G401 (cell line): ENCODE measurements at places on chromosomes 4 and X.
A peak's percentile ranks its signal among the peaks of the same experiment; 100 is the strongest.

- no peak for DNase-seq
Measured at GRCh38 chrX:17053502-17053901, 107.0 kb downstream of the REPS2 start.

DNA sequence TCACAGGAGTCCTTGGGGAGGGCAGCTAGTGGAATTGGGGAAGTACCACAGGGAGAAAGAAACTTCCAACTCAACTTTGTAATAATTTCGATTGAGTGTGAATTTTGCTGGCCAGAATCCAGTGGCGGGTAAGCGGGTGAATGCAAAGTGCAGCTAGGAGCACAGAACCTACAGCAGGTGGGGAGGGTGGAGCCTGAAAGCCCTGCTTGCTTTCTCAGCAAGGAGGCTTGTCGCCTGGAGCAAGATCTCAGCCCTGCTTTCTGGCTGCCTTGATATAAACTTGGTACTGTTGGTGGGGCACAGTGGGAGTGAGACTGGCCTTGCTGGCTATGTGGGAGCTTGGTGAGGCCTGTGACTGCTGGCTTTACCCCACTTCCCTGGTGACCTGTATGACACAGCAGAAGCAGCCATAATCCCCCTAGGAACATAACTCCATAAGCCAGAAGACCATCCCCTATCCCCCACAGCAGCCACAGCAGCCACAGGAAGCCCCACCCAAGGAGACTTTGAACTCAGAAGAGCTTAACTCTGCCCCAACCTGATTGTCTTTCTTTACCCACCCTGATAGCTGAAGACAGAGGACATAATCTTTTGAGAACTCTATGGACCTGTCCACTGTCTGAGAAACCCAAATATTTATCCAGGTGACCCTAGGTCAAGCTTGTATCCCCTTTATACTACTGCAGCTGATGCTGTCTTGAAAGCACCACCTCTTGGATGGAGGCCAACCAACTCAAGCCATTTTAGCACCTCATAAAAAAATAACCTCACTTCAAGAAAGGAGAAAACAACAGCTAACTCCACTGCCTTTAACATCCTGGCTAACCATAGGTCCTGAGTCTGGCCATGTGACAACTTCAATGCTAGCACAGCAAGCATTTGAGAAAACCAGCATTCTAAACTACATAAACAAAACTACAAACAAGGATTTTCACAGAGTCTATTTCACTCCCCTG lies 87.2 kb upstream of the PDE5A start:
- no peak for DNase-seq

DNA sequence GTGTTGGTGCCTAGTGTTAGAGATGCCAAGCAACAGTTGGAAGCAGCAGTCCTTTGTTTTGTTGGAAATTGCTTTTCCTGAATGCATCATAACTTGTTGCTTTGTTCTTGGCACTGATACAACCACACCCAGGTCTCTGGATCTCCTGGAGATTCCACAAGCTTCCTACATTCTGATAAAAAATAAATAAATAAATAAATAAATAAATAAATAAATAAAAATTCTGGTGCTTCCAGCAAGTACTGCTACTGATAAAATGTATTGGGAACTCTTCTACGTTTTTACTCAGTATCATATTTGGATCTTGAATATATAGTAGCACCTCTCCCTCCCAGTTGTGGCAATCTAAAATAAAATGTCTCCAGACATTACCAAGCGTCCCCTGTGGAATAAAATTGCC lies 62.7 kb upstream of the GRID2 start:
- DNase-seq = no peak

- no peak for DNase-seq
Measured at GRCh38 chrX:68750316-68750715, 78.5 kb upstream of the EFNB1 start.

GRCh38 chr4:144589512-144589911 lies 56.4 kb upstream of the HHIP start:
- no peak for DNase-seq

DNA sequence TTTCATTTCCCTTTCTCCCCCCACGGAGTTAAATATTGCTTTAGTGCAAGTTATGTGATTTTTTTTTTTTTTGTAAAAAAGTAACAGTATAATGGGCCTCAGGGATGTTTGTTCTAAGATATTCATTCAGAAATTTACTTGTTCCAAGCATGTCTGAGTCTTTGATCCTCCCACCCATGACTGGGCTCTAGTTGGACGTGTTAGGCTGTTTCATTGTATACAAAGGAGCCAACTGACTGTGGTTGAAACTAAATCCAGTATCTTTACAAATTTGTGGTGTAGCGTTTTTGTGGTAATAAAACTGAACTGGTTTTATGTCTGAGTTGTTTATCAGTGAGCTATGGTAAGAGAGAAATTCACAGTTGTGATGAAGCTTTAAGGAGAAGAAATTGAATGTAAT lies 74.1 kb downstream of the DOCK11 start:
- no peak for DNase-seq

- DNase-seq = no peak
Measured at GRCh38 chr4:112807083-112807482, 170.1 kb downstream of the LARP7 start.

- no peak for DNase-seq
Measured at GRCh38 chr4:40656201-40656863, 26.7 kb upstream of the RBM47 start.

GRCh38 chr4:77156912-77157858 lies at the start of gene CCNG2:
CCNG2 (plus strand) TSS chr4:77157207; CDS start chr4:77158533, 1,326 bp downstream.
- DNase-seq = no peak

DNA sequence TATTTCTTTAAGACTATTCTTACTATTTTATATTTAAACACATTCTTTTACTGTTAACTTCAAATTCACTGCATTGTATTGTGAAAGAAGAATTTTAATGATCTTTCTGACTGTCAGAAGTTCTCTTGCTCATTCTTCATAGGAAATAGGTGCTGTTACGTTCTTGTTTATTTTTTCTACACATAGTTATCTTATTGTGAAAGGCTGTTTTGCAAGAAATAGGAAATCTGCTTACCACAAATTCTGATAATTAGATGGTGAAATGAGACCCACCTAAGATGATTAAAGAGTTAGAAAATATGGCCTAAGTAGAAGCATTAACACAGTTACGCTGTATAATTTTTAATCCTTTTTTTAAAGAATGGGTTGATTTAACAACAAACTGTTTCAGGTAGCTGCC lies 316.1 kb upstream of the ZFP42 start:
- DNase-seq = no peak

DNA sequence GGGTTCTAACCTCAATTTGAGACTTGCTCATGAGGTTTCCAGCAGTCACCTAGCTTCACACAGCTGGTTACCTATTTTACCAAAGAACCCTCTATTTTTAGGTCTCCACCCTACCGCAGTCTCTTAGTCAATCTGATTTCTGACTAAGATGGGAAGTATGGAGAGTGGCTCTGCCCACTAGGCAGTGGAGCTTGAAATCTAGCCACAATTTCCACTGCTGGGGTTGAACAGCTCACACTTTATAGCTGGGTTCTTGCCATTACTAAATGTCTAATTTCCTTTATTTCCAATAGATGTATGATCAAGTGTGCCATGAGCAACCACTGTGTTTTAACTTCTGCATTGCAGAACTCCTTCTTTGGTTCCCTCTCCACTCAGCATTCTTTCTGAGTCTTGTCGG lies 43.1 kb downstream of the GASK1B start:
- DNase-seq = no peak

GRCh38 chr4:24322995-24323394 lies 261.4 kb downstream of the DHX15 start:
- DNase-seq = no peak

GRCh38 chr4:185396724-185397385 lies at the start of gene ANKRD37:
ANKRD37 (plus strand) TSS chr4:185396841; CDS start chr4:185396924, 83 bp downstream.
- DNase-seq = peak; percentile 43

GRCh38 chrX:17052793-17053192 lies 106.3 kb downstream of the REPS2 start:
- DNase-seq = no peak

- DNase-seq = no peak
Measured at GRCh38 chr4:173357939-173358338, 12.8 kb upstream of the SAP30 start.

GRCh38 chr4:22941688-22942375 lies 249.1 kb downstream of the GBA3 start:
- no peak for DNase-seq

- DNase-seq = no peak
Measured at GRCh38 chr4:25750874-25751273, 95.2 kb downstream of the SLC34A2 start.
